ENCODE measurements at places on chromosomes 7 and 10.

DNA sequence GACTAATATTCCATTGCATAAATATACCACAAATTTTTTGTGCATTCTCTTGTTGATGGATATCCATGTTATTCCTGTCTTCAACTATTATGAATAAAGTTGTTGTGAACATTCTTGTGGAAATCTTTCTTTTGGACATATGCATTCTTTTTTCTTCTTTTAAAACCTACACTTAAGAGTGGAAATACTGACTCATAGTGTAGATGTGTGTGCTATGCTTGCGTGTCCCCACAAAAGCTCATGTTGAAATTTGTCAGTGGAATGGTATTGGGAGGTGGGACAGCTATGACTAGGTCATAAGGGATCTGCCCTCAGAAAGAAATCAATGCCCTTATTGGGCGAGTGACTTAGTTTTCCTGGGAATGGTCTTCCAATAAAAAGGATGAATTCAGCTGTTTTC lies 203.6 kb upstream of the PRSS58 start:
- no peak for DNase-seq

GRCh38 chr10:82742478-82742877 lies 867.5 kb downstream of the NRG3 start:
- no peak for DNase-seq

- no peak for DNase-seq
Observed at GRCh38 chr7:136868496-136869000, at the start of gene CHRM2. Gene CHRM2 (plus strand): TSS chr7:136868652. CDS start chr7:137014866, 146,214 bp downstream.

DNA sequence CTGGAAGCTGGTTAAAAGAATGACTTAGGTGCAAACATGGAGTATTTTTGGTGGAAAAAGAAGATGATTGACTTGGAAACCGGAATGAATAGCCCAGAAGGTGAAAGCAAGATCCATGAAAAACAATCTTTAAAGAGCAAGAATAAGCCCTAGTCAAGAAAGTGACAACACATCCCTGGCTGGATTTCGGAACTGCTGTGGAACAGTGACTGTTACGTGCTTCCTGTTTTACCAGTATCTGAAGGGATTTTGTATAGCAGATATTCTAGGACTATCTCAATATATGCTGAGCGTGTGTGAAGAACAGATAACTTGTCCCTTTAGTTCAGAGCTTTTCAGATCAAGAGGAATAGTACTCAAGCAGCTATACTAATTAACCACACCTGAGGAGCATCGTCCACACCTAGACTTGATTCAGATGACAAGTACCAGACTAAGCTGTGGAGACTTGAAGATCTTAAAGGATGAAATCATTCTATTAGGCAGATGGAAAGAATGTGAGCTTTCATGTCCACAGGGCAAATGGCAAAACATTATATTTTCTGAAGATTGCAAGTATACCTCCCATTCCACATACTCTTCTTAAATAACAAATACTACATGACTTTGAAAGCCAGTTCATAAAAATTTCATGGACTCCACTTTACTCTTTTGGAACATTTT lies 11.5 kb upstream of the TES start:
- DNase-seq = no peak

GRCh38 chr7:44382459-44383265 lies 57.3 kb upstream of the CAMK2B start:
- DNase-seq = no peak

GRCh38 chr7:953547-954327 lies 743 bp downstream of the ADAP1 start:
- DNase-seq = no peak

GRCh38 chr7:6531492-6532279 lies 19.6 kb downstream of the GRID2IP start:
- no peak for DNase-seq

DNA sequence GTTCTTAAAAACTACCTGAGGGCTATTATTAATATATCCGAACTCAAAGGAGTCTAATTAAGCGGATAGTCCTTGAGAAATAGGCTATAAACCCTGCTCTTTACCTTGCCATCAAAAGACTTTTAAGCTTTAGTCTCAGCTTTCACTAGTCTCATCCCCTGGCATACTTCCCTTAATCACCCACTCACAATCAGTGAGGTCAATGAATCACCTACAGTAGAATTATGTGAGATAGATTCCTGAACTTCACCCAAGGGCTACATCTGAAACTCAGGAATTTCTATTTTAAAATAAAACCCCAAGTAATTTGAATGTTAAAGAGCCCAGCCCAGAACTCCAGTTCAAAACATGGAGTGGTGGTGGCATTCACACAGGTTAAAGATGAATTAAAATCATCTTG lies 108.7 kb downstream of the ETV1 start:
- no peak for DNase-seq

DNA sequence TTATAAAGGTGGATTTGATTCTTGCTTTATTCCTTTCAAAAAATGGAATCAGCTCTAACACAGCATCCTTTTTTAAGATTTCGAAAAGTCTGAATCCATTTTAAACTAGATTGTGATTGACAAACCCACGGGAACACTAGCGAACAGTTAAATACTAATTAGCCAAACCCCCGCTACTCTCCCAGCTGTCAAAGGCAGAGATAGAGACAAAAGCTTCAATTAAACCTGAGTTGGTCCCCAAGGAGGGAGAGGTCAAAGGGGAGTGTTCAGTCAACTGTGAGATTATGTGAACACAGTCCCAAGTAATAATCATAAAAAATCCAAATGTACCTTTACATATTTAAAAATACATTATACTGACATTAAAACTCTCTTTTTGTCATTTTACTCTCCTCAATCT lies 65.7 kb upstream of the TBX20 start:
- no peak for DNase-seq

- DNase-seq = no peak
Observed at GRCh38 chr7:146002431-146003078, 114.0 kb upstream of the CNTNAP2 start.

DNA sequence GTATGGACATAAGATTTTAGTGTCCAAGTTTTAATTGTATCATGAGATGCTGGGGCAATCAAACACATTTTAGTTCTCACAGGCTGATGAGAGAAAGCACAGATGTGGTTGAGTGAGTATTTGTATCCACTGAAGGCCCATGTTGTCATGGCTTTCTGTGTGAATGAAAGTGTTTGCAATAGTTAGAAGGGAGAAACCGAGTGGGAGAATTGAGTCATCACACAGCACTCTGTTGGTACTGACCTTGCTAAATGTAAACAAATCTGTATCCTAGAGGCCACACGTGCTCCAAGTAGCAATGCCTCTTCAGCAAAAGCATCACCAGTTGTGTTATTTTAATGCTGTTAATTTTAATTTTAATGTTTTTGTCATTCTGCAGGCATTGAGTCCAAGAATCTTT lies 121.2 kb downstream of the EMX2 start:
- no peak for DNase-seq

DNA sequence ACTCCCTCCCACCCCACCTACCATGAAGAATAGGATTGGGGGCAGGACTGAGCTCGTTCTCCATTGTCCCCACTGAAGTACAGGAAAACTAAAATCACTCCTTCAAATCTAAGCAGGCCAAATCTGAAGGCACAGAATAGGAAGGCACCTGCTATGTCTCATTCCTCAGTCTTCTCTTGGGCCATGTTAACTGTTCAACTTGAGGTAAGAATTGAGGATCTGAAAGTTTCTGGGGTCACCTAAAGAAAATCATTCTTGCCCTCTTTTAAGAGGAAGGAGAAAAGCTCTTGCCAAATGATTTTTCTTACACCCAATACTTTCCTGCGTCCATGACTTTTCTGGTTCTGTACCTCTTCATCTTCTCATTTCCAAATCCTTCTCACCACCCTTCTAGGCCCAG lies 4.9 kb downstream of the CPN1 start:
- DNase-seq = no peak

GRCh38 chr7:74657692-74658177 lies at the start of gene GTF2I:
Gene GTF2I (plus strand): TSS chr7:74657718. CDS start chr7:74689129, 31,411 bp downstream.
- no peak for DNase-seq

DNA sequence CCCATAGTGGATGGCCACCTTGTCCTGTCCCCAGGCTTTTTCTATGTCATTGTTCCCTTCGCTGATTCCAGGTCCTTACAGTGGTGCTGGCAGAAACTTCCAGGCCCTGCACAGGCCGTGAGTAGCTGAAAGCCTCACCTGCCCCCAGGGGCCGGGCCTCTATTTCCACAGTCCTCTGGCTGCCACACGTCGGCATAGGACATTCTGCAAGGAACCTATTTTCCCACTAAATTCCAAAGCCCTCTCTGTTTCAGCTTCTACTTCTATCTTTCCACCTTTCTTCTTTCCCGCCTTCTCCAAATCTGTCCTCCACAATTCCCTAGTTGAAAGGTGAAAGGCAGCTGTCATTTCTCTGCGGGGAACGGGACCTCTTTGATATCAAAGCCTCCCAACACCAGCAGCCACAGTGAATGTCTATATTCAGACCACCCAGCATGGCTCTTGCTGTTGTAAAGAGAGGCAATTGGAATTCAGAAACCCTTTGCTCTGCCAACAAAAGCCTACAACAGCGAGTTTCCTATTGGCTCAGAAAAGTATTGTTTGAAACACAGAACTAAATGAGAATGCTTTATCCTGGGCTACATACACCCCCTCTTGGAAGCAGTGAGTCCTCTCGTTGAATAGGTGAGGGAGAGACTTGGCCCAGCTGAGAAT lies 607.7 kb downstream of the GALNT17 start:
- DNase-seq = no peak

GRCh38 chr10:122379041-122379440 lies 4.5 kb downstream of the PLEKHA1 start:
- no peak for DNase-seq

DNA sequence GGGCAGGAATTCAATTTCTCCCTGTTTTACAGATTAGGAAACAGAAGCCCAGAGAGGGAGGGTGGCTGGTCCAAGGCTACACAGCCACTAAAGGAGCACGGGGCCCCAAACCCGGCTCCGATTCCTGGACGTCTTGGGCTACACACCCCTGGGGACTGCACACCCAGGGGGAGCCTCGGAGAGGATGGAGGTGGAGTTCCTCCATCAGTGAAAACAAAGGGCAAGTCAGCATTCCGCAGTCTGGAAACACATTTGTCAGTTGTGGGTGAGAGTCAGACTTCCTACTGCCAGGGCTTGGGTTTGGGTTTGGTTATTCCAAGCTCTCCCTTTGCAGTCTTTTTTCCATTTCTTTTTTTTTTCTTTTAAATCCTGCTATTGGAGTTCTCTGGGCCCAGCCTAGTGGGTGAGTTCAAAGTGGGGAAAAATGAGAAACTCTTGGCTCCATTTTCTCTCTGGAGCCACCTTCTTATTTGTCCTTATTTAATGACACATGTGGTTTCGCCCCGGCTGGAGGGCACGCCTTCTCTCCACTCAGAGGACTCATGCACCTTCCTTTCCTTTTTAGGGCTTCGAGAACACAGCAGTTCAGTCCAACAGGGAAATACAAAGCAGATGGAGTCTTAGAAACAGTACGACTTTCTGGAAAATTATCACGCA lies 59.9 kb upstream of the AQP1 start:
- no peak for DNase-seq

DNA sequence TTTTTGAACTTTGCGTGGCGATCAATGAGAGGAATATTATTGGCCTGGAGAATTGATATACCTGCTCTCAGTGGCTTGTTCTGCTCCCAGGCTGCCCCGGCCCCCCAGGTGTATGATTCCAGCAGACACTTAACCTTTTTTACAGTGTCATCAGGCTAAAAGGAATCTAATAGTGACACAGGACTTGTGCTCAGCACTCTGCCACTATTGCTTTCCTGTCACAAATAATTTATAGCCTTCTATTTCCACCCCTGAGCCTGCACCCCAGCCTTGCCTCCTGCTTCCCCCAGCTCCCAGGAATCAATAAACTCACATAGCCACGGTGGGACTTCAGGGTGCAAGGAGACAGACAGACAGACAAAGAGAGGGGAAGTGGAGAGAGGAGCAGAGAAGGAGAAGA lies 28.3 kb downstream of the PAX2 start:
- DNase-seq = no peak

- no peak for DNase-seq
Observed at GRCh38 chr10:69632516-69633199, 2.6 kb downstream of the FAM241B start.

DNA sequence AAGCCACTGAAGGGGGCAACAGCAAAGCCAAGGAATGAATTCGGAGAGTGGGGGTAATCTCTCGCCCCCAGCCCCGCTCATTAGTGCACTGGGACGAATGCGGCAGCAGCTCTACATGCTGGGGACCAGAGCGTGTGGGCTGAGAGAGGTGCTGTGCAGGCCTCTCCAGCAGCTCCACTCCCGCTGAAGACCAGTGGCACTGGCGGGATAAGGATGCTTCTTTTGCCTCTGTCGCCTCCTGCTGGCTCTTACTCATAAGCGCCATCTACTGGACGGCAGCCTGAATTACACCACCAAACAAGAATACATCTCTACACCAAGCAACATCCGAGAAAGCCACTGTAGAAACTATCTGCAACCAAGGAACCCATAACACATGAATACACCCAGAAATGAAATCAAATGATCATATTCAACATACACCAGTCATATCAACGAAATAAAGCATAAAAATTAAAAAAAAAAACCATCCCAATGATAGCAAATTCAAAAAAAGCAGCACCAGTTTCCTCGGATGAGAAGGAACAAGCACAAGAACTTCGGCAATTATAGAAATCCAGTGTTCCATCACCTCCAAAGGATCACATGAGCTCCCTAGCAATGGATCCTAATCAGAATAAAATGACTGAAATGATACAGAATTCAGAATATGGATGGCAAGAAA lies 79.0 kb upstream of the TMEM168 start:
- DNase-seq = no peak

DNA sequence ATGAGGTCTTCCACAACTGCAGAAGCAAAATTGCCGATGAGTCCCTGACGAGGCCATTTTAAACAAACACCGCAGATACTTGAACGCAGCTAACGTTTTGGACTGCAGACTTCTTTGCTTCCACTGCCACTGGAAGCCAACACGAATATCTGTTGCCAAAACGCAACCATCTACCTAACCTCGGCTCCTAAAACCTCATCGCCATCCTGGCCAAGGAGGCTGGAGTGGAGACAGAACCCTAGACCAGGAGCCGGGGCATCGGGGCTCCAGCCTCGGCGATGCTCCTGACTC lies 493 bp downstream of the WDR91 start:
- DNase-seq = no peak

GRCh38 chr10:35462491-35462934 lies 126.2 kb downstream of the CCNY start:
- no peak for DNase-seq

GRCh38 chr7:44331682-44332081 lies 6.3 kb upstream of the CAMK2B start:
- DNase-seq = no peak
